T-cell (primary cell): ENCODE measurements at places on chromosomes 11 and 22. TPM values are rescaled to one million over a fixed set of nuclear protein-coding genes. Genes with fewer than 3 reads are reported as not detected.

The RBFOX2 gene
- total RNA-seq, result 0.73 TPM

The ANGPTL5 gene
- total RNA-seq, result not detected

The C11orf86 gene
- not detected for total RNA-seq

DNA sequence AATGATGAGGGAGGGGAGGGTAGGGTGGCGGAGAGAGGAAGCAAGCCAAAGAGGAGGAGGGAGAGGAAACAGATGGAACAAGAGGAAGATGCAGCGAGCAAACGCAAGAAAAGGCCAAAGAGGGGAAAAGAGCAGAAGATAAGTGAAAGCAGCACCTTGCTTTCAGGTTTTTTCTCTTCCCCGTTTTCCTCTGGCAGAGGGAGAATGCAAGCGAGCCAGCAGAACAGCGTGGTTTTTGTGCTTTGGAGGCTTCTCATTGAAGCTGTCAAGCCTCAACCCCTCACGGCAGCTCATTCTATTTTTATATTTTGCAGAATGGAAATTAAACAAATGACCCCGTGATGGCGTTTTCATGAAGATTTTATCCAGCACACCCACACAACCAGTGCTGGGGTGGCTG is 67.1 kb upstream of the GRAMD1B start:
- DNase-seq, result no peak
- H3K27me3 ChIP-seq, result no peaks in the 10 kb centered on the region
- no peaks in the 10 kb centered on the region for H3K4me1 ChIP-seq
- H3K27ac ChIP-seq, result no peak overlapping the region

- H3K27me3 ChIP-seq, result no peaks in the 10 kb centered on the region
- H3K4me1 ChIP-seq, result peaks cover 83% of the 10 kb centered on the region
- H3K36me3 ChIP-seq, result no peaks in the 10 kb centered on the region
- H3K27ac ChIP-seq, result peak overlapping the region; percentile 43
- peak; percentile 24 for DNase-seq
- peak overlapping the region; percentile 60 for H3K4me3 ChIP-seq
Measured at GRCh38 chr22:23182309-23183060, 2.2 kb downstream of the BCR start.

GRCh38 chr22:45552580-45553350 is 50.1 kb downstream of the FBLN1 start:
- no peak overlapping the region for H3K27ac ChIP-seq
- no peak for DNase-seq
- peaks cover 3% of the 10 kb centered on the region for H3K4me1 ChIP-seq
- H3K27me3 ChIP-seq, result no peaks in the 10 kb centered on the region
